ENCODE measurements at places on chromosomes 2 and 18.

GRCh38 chr2:106638580-106638979 lies 151.4 kb downstream of the CD8B2 start:
- no peak for DNase-seq

DNA sequence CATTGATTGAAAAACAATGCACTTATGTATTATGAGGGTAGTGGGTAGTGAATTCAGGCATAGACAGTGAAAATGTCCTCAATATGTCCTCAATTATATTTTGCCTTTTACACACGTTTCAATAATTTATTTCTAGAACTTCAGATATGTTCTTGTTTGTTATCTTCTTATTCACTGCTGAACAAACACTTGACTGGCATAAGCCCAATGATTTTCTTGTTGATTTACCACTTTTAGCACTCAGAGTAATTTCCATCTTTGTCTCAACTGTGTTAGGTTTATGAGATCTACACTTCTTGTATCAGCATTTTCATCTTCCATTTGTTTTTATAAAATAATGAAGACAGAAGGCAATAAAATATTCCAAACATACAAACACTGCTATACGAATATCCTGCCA lies 61.8 kb upstream of the DCC start:
- DNase-seq = no peak

DNA sequence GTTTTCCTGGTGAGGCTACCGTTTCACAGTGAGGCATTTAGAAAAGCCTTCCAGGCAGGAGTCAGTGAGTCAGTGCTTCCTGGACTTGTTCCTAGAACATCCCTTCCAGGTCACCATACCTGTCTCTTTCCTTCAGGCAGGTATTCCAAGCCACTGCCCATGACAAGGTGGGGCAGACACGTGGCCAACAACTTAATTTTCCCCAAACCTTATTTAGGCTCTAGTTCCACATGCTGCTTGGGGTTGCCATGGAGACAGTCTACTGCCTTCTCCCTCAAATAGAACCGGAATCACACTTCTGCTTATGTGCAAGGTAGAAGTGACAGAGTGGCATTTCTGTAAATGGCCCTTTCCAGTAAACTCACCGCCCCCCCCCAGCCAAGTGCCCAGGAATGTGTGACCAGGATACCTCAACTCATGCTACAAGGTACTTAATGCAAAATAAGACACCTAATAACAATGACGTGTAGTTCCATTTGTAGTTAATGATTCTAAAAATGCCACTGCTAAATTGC lies 258.3 kb downstream of the PRKCE start:
- DNase-seq = no peak

- DNase-seq = no peak
Observed at GRCh38 chr18:64273724-64274123, 124.8 kb upstream of the LINC00305 start.

GRCh38 chr2:98937906-98938305 lies 1.9 kb upstream of the CRACDL start:
- DNase-seq = no peak

DNA sequence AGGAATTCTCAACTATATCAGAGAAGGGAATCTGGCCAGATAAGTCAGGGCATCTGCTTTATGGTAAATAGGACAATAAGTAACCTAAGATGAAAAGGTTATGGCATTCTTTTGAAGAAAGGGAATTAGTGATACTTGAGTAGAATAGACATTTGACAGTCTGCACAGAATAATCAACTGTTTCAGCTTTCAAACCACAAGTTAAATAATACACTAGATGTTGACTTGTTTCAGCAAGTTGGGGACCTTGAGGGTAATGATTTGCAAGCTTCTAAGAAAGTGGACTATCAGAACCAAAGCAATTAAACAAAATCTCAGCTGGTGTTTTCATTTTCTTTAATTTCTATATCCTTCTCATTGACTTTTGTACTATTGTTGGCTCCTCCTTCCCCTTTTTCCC lies 54.5 kb downstream of the SLC39A10 start:
- DNase-seq = no peak

DNA sequence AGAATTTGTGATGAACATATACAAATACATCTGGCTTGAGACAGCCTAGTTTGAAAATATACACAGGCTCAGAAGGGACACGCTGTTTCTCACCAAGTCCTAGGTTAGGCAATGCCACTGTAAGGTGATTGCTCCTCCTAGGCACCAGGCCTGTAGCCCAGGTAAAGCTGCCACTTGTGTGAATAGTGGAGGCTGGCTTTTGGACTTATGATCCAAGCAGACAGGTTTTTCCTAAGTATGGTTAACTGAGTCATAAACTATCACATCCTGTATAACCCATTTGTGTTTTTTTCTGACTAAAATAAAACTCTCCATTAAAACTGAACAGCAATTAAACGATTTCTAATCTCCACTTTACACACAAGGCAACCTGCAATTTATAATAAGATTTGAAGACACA lies 81.0 kb downstream of the SEMA4F start:
- no peak for DNase-seq

GRCh38 chr18:11807233-11807632 lies 44.0 kb upstream of the CHMP1B start:
- no peak for DNase-seq

GRCh38 chr2:118791483-118791882 lies 56.0 kb downstream of the EN1 start:
- no peak for DNase-seq

GRCh38 chr18:60935041-60935910 lies 398.0 kb upstream of the CDH20 start:
- DNase-seq = peak; percentile 27

GRCh38 chr2:168450171-168450570 lies 5.9 kb upstream of the CERS6 start:
- DNase-seq = no peak

DNA sequence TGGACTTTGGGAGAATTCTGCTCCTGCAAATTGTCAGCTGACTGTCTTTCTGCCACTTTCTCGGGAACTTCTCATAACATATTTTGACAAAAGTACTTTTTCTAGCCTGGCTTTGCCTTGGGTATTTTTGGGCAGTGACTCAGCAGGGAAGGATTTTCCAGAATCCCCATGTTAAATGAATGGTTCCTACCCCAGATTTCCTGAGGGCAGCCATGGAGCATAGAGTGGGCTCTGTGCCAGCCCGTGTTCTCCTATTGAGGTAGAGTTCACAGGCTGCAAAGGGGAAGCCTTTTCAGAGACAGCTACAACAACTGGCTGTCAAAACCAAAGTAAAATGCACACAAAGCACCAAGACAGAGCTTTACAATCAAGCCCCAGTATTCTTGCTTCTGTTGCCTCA lies 59.8 kb downstream of the BMP10 start:
- no peak for DNase-seq

Measured in AG09319 (cell line).